CD4-positive, alpha-beta T cell treated with Interleukin-17A for 1 hour (primary cell): ENCODE measurements at places on chromosomes 16 and 17.

DNA sequence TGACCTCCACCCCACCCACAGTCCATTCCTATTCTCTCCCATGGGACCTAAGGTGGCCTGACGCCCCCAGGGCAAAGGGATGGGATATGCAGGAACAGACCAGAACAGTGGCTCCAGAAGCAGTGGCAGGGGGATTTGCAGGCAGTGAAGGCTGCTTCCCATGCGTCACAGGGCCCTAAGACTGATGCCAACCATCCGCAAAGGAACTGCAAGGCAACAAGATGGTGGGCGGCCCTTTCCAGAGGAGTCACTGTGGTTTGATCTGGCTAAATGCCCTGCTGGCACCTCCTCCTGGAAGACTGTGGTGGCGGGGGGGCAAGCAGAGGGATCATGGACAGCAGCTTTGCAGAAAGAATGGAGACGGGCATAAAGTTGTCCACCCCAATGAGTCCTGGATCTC is 4.4 kb upstream of the SLC39A11 start:
- no peak for DNase-seq

GRCh38 chr16:50568187-50568815 is 20.1 kb downstream of the NKD1 start:
- no peak for DNase-seq

DNA sequence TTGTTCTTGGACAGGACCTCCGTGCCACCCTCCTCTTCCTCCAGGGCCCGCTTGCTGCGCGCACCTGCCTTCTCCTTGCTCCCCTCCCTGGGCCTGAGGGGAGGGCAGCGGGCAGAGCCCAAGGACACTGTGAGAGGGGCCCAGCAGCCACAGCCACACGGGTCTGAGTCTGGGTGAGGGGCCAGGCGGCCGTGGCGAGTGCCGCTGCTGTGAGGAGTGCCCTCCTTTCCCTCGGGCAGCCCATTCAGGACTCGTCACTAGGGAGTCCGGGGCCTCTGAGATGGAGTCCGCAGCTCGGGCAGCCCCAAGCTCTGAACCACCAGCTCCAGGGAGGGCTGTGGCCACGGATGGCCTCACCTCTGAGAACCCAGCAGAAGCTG is 5.6 kb downstream of the DUS1L start:
- no peak for DNase-seq

GRCh38 chr17:71845337-71845736 is 275.5 kb upstream of the SOX9 start:
- DNase-seq = no peak

GRCh38 chr17:45003877-45004276 is 35.8 kb upstream of the C1QL1 start:
- DNase-seq = no peak
